ENCODE measurements at places on chromosomes 3 and 15.

DNA sequence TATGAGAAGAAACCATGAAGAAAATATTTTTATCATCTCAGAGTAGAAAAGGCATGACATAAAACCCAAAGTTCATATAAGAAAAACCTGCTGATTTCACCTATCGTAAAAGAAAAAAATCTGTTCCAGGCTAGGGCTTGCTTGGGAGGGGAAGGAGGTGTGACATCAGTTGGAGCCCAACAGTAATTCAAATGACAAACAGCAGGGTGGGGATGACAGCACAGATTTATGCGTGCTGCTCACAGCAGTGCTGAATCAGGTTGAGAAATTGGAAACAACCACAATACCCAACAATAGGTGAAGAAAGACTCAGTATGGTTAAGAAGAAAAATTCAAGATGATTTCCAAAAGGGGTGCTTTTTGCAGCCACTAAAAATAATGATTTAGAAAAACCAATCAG lies 172.4 kb downstream of the PDE8A start:
- no peak for DNase-seq

- DNase-seq, result no peak
Measured at GRCh38 chr3:108208831-108209230, 13.4 kb downstream of the IFT57 start.

DNA sequence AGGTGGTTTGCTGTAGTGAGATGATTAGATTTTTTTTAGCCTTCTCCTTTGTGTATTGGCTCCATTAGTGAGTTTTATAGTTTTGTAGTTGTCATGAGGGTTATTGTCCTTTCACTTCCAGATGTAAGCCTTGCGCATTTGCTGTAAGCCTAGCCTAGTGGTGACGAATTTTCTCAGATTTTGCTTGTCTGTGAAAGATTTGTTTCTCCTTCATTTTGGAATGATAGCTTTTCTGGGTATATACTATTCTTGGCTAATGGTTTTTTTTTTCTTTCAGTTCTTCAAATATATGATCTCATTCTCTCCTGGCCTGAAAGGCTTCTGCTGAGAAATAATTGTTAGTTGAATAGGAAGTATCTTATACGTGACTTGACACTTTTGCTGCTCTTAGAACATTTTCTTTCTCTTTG lies 166.5 kb upstream of the THRB start:
- no peak for DNase-seq

GRCh38 chr3:131747466-131747865 lies 244.7 kb upstream of the MRPL3 start:
- no peak for DNase-seq

GRCh38 chr15:71282076-71282475 lies 166.8 kb downstream of the THSD4 start:
- no peak for DNase-seq

- peak; percentile 63 for DNase-seq
Measured at GRCh38 chr3:4741404-4742307, 237.6 kb upstream of the BHLHE40 start.

GRCh38 chr15:100020189-100020588 lies 287.0 kb upstream of the LYSMD4 start:
- DNase-seq, result no peak

DNA sequence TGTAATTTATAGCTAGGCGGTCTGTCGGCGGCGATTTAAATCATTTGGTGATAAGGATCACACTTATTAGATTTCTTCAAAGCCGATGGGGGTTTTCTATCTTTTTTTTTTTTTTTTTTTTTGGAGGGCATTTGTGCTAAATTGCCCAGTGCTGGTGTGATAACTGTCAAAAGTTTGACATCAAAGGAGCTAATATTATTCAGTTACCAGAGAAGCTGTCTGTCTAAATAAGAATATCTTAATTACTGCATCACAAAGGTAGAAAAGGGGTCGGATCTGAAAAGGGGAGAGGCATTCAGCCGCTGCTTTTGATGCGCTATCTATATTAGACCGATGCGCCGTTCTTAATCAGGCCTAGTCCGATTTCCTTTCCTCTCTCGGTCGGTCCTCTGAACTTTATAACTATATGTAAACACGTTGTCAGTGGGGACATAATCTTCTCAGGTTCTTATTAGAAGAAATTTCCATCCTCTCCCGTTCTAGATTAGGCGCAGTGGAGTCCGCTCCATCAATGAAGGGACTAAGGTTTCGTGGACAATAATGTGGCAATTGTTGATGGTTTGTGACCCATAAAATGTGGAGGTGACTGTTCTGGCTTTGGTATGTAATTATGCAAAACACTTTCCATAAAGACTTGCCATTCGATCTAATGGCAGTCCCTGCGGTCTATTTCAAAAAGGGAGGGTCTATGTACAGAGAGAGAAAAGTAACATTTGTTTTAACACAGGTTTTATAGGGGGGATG lies 31.7 kb downstream of the NR2F2 start:
- no peak for DNase-seq

DNA sequence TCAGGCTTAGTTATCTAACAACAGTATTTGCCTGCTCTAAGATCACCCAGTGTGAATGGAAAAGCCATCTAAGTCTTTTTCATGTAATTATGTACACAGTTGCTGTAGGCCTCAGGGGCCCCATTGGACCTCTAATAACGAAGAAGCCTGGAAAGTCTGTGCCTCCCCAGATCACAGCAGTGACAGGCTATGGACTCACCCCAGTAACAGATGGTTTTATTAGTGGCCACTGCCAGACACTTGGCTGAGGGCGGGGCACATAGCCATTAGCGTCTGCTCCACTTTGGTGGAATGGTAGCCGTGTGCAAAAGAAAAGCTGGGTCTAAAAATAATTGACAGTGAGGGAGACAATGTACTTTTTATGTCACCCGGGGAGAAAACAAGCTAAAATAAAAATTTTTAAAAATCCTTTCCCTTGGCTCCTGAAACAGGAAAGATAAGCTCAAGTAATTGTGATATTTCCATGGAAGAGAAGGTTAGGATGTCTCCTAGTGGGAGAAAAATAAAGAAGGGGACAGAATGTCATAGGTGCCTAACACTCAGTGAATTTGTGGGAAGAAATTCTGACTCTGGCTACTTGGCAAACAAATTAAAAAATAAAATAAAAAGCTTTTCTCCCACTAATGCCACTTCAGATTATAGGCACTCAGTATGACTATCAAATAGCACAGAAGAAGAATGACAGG lies 44.3 kb upstream of the ZNF385D start:
- no peak for DNase-seq

GRCh38 chr3:194203482-194204041 lies 67.6 kb downstream of the HES1 start:
- peak; percentile 36 for DNase-seq

DNA sequence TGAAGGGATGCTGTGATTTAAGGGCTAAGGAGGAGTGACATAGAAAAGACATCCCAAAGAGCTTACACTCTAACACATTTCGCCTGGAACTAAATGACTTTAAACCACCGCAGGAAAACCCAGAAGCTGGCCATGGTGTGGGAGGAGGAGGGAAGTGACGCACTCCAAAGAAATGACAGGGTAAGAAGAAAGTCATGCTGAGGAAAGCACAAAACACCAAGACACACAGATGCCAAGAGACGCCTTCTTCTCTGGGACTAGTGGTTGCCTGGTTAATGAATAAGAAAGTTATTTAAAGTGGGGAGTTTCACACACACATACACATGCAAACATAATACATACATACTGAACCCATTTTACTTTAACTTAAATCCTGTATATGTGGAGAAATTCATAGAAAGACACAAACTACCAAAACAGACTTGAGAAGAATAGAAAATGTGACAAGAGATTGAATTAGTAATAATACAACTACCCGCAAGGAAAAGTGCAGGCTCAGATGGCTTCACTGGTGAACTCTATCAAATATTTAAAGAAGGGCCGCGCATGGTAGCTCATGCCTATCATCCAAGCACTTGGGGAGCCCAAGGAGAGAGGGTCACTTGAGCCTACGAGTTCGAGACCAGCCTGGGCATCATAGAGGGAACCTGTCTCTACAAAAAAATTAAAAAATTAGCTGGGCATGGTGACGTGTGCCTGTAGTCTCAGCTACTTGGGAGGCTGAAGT lies 125.5 kb downstream of the NSMCE3 start:
- no peak for DNase-seq

DNA sequence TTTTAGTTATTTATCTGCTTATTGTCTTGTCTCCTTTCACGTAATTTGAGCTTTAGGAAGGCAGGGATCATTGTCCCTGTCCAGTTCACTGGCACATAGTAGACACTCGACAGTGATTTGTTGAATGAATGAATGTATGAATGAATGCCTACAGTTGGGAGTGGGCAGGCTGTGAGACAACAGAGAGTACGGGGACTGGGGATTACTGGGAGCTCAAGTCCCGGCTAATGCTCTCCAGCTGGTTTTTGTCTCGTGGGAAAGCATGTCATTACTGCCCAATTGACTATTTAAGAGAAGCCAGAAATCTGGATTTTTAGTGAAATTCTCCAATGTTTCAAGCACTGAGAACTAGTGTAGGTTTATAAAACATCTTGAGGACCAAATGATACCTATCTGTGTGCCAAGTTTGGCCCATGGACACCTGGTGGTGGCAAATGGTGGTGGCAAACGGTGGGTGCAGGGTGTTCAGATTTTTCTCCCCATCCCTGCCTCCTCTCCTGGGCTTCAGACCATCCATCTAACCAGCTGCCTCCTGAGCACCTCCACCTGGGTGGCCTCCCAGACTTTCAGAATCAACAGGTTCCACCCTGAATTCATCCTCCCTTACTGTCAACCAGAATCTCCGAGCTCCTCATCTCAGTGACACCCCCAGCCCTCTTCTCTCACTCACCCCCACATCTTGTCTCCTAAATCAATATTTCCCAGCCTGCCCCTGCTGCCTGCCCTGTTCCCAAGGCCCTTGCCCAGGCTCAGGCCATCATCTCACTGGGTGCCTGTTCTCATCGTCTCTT lies 36.2 kb upstream of the TRH start:
- no peak for DNase-seq

GRCh38 chr3:178392511-178392926 lies 143.7 kb upstream of the KCNMB2 start:
- DNase-seq, result no peak

DNA sequence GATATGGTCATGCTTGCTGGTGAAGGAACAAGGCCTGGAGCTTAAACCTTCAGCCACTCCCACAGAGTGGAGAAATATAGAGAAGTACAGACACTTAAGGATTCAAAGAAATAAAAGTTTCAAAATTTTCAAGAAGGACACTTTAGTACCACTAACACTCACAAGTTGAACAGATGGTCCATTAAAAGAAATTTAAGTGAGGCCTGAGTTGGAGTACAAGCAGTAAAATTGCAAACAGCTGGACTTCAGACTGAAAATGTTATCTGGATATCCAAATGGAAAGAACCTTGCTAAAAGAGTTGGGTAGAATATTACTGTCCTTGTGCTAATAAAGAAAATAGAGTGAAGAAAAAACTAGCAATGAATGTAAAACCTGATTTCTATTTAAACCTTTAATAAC lies 397.1 kb upstream of the KCNMB2 start:
- DNase-seq, result no peak

- DNase-seq, result no peak
Measured at GRCh38 chr15:29089731-29090616, 179.6 kb downstream of the NSMCE3 start.

DNA sequence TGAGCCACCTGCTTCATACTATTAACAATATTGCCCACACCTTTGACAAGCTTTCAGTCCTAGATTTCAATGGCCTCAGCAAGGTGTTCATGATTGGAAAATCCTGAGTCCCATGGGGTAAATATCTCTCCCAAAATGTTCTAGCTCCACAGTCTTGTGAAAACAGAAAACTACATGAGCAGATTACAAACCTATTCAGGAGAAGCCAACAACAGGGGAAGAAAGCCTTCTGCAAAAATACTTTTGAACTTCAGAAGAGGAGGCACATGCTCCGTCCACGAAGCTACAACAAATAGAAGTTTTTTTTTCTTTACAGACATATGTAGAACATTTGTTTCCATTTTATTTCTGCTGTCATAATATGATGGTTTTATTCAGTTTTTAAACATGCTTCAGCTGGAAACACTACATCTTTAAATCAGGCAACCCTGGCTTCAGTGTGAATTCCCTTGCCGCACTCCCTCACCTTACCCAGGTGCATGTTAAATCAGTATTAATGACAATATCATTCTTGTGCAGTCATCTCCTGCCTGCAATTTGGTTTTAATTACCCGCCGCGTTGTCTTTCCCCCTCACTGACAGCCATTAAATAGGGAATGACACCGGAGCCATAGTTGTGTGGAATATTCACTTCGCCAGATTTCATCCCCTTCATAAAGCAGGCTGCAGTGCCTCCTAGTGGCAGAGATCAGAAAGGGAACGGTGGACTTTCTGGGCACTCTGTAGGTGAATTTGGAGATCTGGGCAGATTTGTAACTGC lies 725.5 kb upstream of the ARRDC4 start:
- DNase-seq, result peak; percentile 16

DNA sequence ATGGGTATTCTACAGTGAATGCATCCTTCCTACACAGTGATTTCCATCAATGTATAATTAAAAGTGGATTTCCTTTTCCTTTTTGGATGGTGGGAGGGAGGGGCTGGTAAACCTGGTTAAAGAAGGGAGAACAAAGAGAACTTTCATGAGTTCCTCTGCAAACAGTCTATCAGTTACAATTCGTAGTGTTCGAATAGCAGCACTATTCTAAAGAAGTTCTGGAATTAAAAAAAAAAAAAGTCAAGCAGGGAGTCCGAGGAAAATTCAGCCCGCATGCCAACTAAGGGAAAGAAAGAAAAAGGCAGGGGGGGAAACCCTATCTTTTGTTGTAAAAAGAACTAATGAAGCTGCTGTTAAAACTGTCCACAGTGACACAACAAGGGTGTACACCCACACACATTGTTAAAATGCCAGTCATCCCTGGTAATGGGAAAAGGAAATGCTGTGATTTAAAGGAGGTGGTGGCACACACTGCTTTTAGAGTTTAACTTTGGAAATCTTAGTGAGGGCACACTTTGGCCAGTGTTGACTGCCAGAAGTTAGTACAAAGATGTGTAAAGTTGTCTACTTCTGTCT lies 521.2 kb downstream of the ZIC1 start:
- no peak for DNase-seq

- no peak for DNase-seq
Measured at GRCh38 chr3:38837358-38837757, 21.3 kb upstream of the SCN10A start.

GRCh38 chr15:29046281-29046810 lies 160.6 kb downstream of the APBA2 start:
- no peak for DNase-seq

GRCh38 chr15:49988766-49989165 lies 130.3 kb downstream of the ATP8B4 start:
- DNase-seq, result no peak

- DNase-seq, result no peak
Measured at GRCh38 chr3:38110314-38111050, 26.4 kb downstream of the ACAA1 start.

DNA sequence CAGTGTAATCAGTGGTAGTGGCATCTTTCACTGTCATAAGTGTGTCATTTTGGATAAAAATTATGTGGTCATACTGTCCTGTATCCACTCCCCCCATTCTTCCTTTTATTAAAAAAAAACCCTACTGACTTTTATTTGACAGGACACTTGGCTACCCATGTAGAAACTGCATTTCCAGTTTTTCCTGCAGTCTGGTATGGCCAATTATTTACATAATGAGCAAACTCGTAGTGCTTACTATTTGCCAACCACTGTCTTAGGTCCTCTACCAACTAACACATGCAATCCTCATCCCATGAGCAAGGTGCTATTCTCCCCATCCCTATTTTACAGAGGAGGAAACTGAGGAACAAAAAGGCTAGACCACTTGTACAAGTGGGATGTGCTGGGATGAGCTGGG lies 129.1 kb downstream of the MECOM start:
- no peak for DNase-seq
